ENCODE measurements at places on chromosomes 4 and X. TPM values are rescaled to one million over a fixed set of nuclear protein-coding genes. Genes with fewer than 3 reads are reported as not detected.

DNA sequence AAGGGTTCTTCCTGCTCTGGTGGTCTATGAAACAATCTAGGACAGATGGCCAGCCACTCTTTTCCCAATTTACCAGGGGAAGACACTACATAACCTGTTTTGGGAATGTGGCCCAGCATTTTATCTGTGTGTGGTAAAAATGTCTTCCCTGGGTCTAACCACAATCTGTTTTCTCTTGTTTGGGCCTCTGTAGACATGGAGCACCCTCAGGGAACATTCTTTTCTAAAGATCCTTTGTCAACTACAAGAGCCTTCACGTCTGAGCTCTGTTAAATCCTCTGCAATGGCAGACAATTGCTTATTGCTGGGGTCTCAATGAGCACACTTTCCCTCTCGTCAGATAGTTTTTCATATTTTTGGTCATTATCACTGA is 35.5 kb downstream of the PLAC1 start:
- H3K4me1 ChIP-seq, result peaks cover 63% of the 10 kb centered on the region
- DNase-seq, result no peak
- peak overlapping the region; percentile 89 for H3K27ac ChIP-seq
- H3K4me3 ChIP-seq, result peak overlapping the region; percentile 56
- no peaks in the 10 kb centered on the region for H3K36me3 ChIP-seq
- H3K27me3 ChIP-seq, result no peaks in the 10 kb centered on the region

DDX60 gene
- total RNA-seq, result 8.2 TPM

- H3K4me1 ChIP-seq, result no peaks in the 10 kb centered on the region
- DNase-seq, result no peak
- H3K27ac ChIP-seq, result no peak overlapping the region
- no peaks in the 10 kb centered on the region for H3K36me3 ChIP-seq
- H3K4me3 ChIP-seq, result no peak overlapping the region
These were observed 6.2 kb upstream of the P2RY8 start for GRCh38 chrX:1542994-1543725.

HEPH gene
- not detected for total RNA-seq

- H3K4me1 ChIP-seq, result no peaks in the 10 kb centered on the region
- H3K27ac ChIP-seq, result no peak overlapping the region
- H3K36me3 ChIP-seq, result no peaks in the 10 kb centered on the region
These were observed 8.0 kb upstream of the CCDC110 start for GRCh38 chr4:185479507-185479971.

DNA sequence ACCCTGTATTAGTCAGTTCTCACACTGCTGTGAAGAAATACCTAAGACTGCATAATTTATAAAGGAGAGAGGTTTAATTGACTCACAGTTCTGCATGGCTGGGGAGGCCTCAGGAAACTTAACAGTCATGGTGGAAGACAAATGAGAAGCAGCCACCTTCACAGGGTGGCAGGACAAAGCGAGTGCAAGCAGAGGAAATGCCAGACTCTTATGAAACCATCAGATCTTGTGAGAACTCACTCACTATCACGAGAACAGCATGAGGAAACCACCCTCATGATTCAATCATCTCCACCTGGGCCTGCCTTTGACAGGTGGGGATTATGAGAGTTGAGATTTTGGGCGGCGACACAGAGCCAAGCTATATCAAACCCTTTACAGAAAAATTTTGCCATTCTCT is 722.4 kb downstream of the RAB28 start:
- no peak for DNase-seq
- H3K27me3 ChIP-seq, result no peaks in the 10 kb centered on the region
- H3K4me1 ChIP-seq, result no peaks in the 10 kb centered on the region
- H3K36me3 ChIP-seq, result no peaks in the 10 kb centered on the region

- H3K4me3 ChIP-seq, result peak overlapping the region; percentile 77
- H3K36me3 ChIP-seq, result no peaks in the 10 kb centered on the region
- H3K27ac ChIP-seq, result peak overlapping the region; percentile 90
- peaks cover 45% of the 10 kb centered on the region for H3K4me1 ChIP-seq
- peak; percentile 65 for DNase-seq
These were observed 11.8 kb upstream of the SH3RF1 start for GRCh38 chr4:169282429-169283113.

GAGE10 gene
- not detected for total RNA-seq

CXCL8 gene
- 0.67 TPM for total RNA-seq

DNA sequence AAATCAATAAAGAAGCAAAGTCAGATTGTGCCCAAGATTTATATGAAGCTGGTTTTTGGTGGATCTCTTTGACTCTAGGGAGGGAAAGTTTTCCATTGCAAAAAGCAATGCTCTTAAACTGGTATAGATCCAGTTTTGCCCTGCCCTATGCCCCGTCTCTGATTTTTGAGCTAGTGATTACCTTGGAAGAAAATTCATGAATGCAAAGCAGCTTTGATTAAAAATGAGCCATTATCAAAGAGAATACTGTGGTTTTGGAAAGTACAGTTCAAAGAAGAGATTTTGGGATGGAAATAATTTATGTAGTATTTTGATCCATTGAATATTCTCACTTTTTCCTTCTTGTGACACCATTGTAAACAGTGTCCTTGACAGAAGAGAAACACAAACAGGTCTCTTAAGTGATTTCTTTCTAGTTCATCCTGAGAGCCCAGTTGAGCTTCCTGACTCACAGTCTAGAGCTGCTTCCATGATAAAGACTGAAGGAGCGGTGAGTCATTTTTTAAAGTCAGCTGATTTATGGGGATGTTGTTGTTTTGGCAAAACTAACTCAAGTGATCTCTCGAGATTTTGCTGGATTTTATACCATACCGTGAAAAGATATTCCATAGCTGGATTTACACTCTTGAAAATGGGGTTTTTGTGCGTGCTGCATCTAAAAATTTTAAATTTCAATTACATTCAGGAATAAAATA is 76.7 kb downstream of the AFF1 start:
- H3K4me1 ChIP-seq, result peaks cover 77% of the 10 kb centered on the region
- H3K27me3 ChIP-seq, result peaks cover 8% of the 10 kb centered on the region
- H3K4me3 ChIP-seq, result peak overlapping the region; percentile 57
- H3K36me3 ChIP-seq, result peaks cover 5% of the 10 kb centered on the region

DNA sequence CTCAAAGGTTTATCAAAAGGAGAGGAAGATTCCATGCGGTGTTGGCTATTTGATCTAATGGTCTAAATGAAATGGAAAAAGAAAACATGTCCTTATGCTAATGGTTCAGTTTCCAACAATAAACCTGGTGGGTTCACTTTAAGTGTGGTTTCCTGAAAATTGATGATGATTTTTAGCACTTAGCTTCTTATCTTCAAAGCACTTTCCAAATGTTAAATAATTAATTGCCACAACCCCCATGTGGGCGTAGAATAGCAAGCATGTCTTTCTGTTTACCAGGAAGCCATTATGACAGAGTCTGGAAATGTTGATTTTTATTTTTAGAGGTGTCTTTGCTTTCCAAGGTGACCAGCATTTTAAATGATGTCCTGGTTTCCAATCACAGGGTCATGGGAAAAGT is 134.8 kb upstream of the SLC4A4 start:
- H3K36me3 ChIP-seq, result no peaks in the 10 kb centered on the region
- no peak overlapping the region for H3K27ac ChIP-seq
- no peak for DNase-seq
- H3K4me1 ChIP-seq, result peaks cover 82% of the 10 kb centered on the region

- no peaks in the 10 kb centered on the region for H3K36me3 ChIP-seq
- H3K27ac ChIP-seq, result no peak overlapping the region
- no peaks in the 10 kb centered on the region for H3K27me3 ChIP-seq
- no peak for DNase-seq
- H3K4me1 ChIP-seq, result no peaks in the 10 kb centered on the region
These were observed 203.6 kb upstream of the AGTR2 start for GRCh38 chrX:115966920-115967319.

- DNase-seq, result no peak
- no peak overlapping the region for H3K4me3 ChIP-seq
- no peak overlapping the region for H3K27ac ChIP-seq
- peaks cover 1% of the 10 kb centered on the region for H3K27me3 ChIP-seq
- H3K36me3 ChIP-seq, result peaks cover 6% of the 10 kb centered on the region
- H3K4me1 ChIP-seq, result peaks cover 37% of the 10 kb centered on the region
These were observed 127.3 kb downstream of the TENM3 start for GRCh38 chr4:182370491-182370890.
